CD14-positive monocyte (primary cell): ENCODE measurements at places on chromosomes 11 and 22.
A peak's percentile ranks its signal among the peaks of the same experiment; 100 is the strongest.

- no peak overlapping the region for H3K4me3 ChIP-seq
- DNase-seq, result no peak
- no peaks in the 10 kb centered on the region for H3K27me3 ChIP-seq
- no peak overlapping the region for H3K27ac ChIP-seq
Observed at GRCh38 chr22:48382197-48382596, 1445.5 kb downstream of the BRD1 start.

DNA sequence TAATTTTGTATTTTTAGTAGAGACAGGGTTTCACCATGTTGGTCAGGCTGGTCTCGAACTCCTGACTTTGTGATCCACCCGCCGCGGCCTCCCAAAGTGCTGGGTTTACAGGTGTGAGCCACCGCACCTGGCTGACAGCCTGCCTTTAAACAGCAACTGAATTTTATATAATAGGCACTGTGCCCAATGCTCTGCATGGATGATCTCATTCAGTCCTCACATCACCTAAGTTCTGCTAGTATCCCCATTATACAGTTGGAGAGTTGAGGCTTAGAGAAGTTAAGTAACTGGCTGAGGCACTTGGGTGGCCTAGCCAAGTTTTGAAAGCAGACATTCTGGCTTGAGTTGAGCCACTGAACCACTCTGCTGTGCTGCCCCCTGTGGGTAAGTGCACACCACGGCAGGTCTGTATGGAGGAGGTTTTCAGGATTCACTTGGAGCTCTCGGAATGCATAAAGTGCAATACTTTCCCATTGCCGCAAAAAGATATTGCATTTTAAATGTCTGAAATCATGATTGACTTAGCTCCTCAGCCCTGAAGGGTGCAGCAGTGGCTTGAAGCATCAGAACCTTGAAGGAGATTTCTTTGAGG, 112.4 kb downstream of the LDLRAD3 start:
- H3K27ac ChIP-seq, result no peak overlapping the region
- H3K27me3 ChIP-seq, result no peaks in the 10 kb centered on the region
- no peak overlapping the region for H3K4me3 ChIP-seq
- no peaks in the 10 kb centered on the region for H3K36me3 ChIP-seq
- peaks cover 14% of the 10 kb centered on the region for H3K4me1 ChIP-seq

- H3K27ac ChIP-seq, result no peak overlapping the region
- H3K27me3 ChIP-seq, result no peaks in the 10 kb centered on the region
- no peaks in the 10 kb centered on the region for H3K36me3 ChIP-seq
Observed at GRCh38 chr22:37037669-37038068, 13.9 kb upstream of the KCTD17 start.

- H3K4me3 ChIP-seq, result no peak overlapping the region
- H3K27ac ChIP-seq, result no peak overlapping the region
- no peak for DNase-seq
Observed at GRCh38 chr22:27406389-27406861, 395.1 kb downstream of the MN1 start.

GRCh38 chr11:70191495-70192140, 11.5 kb upstream of the FADD start:
- H3K4me1 ChIP-seq, result no peaks in the 10 kb centered on the region
- H3K27ac ChIP-seq, result no peak overlapping the region
- DNase-seq, result peak; percentile 33

GRCh38 chr11:17633279-17633986, 85.9 kb upstream of the MYOD1 start:
- DNase-seq, result no peak
- H3K27ac ChIP-seq, result no peak overlapping the region
- no peak overlapping the region for H3K4me3 ChIP-seq
- H3K36me3 ChIP-seq, result no peaks in the 10 kb centered on the region
- no peaks in the 10 kb centered on the region for H3K4me1 ChIP-seq

DNA sequence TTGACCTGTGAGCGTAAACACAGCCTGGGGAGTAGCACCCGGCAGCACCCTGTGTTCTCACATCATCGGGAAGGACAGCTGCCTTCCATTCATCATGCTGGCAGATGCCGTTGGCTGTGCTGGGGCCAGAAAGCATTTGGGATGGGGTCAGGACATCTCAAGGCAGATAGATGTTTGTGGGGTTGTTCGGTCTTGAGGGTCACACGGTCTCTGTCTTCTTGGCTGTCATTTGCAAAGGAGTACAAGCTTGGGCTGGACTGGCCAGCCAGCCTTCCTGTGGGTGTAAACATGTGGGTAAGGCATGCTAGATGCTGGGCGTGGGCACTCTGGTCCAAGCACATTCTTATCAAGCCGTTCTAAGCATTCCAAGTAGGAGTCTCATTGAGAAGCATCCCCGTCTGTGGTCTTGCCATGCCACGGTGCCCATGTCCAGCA, 81.4 kb downstream of the TBC1D22A start:
- H3K27ac ChIP-seq, result no peak overlapping the region
- H3K27me3 ChIP-seq, result no peaks in the 10 kb centered on the region
- H3K4me3 ChIP-seq, result no peak overlapping the region
- no peaks in the 10 kb centered on the region for H3K4me1 ChIP-seq
- no peak for DNase-seq

GRCh38 chr11:77611921-77612320, 22.2 kb downstream of the AQP11 start:
- H3K4me1 ChIP-seq, result no peaks in the 10 kb centered on the region
- H3K27ac ChIP-seq, result no peak overlapping the region
- no peak overlapping the region for H3K4me3 ChIP-seq
- no peak for DNase-seq
- peaks cover 99% of the 10 kb centered on the region for H3K36me3 ChIP-seq

- H3K4me3 ChIP-seq, result no peak overlapping the region
Observed at GRCh38 chr22:11307998-11308397, 4220.0 kb upstream of the OR11H1 start.

DNA sequence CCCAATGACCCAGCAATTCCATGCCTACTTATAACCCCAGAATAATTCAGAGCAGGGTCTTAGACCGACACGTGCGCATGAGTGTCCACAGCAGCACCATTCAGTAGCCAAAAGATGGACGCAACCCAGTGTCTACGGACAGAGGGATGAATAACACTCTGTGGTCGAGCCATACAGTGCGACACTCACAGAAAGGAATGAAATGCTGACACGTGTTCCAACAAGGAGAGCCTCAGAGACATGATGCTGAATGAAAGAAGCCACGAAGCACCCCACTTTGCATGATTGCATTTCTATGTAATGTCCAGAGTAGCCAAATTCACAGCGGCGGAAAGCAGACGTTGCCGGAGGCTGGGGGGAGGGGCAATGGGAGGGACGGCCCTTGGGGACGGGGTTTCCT, 134.4 kb downstream of the CTTN start:
- no peaks in the 10 kb centered on the region for H3K27me3 ChIP-seq
- no peak overlapping the region for H3K27ac ChIP-seq
- no peak overlapping the region for H3K4me3 ChIP-seq

DNA sequence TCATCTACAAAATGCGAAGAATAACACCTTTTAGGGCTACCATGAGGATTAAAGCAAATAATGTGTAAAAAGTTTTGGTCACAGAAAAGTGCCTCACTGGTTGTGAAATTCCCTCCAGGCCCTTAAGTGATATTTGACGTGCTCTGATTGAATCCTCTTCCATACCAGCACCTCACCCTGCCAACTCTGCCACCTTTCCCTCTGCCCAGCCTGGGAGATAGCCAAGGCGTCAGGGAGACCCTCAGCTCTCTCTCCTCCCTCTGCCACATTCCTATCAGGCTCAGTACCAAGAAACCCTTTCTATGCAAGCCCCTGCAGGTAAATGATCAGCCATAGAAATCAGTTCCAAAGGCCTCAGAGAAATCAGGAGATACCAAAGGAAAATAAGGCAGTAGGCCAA, 21.4 kb downstream of the PLEKHA7 start:
- H3K4me3 ChIP-seq, result no peak overlapping the region
- no peaks in the 10 kb centered on the region for H3K27me3 ChIP-seq
- no peaks in the 10 kb centered on the region for H3K4me1 ChIP-seq
- DNase-seq, result no peak

GRCh38 chr11:15055620-15056356, 17.6 kb upstream of the CALCB start:
- DNase-seq, result no peak
- no peaks in the 10 kb centered on the region for H3K4me1 ChIP-seq
- H3K36me3 ChIP-seq, result no peaks in the 10 kb centered on the region
- no peaks in the 10 kb centered on the region for H3K27me3 ChIP-seq
- H3K27ac ChIP-seq, result no peak overlapping the region

DNA sequence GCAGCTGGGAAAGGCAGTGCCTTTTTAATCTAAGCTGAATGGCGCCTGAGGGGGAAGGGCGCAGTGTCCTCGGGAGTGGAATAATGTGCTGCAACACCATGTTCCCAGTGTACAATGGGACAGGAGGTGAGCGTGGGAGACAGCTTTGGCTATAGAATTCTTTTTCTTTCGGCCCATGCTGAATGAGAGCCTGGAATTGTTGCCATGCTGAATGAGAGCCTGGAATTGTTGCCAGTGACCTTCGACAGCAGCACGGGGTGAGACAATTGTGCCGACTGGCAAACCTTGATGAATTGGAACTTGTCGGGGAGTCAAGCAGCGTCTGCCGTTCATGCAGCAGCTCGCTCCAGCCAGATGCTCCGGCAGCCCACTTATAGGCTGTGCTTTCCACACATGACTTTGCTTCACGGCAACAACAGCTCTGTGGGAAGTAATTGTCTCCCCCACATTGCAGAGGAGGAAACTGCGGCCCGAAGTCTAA, 141.4 kb upstream of the E2F8 start:
- H3K36me3 ChIP-seq, result no peaks in the 10 kb centered on the region
- H3K4me1 ChIP-seq, result no peaks in the 10 kb centered on the region
- peaks cover 2% of the 10 kb centered on the region for H3K27me3 ChIP-seq
- DNase-seq, result no peak
- no peak overlapping the region for H3K27ac ChIP-seq
- H3K4me3 ChIP-seq, result no peak overlapping the region

DNA sequence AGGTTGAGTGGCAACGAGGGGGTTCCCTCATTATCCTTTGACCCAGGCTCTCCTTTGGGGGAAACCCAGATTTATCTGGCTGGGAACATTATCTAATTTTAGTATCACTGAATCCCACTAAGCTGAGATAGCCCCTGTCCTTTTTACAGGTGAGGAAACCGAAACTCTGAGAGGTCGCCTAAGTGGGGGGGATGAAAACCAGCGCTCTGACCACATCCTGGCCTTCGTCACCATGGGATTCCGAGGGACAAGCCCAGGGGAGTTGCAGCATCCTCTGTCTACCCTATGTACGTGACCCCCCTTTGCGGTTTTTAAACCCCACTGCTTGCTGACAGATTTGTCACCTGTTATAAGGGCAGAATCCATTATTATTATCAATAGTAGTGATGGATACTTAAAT, 61.0 kb downstream of the ISX start:
- H3K27me3 ChIP-seq, result no peaks in the 10 kb centered on the region
- no peaks in the 10 kb centered on the region for H3K36me3 ChIP-seq
- DNase-seq, result no peak
- no peak overlapping the region for H3K4me3 ChIP-seq

- DNase-seq, result peak; percentile 3
- H3K4me1 ChIP-seq, result no peaks in the 10 kb centered on the region
- no peak overlapping the region for H3K4me3 ChIP-seq
- peaks cover 2% of the 10 kb centered on the region for H3K36me3 ChIP-seq
- H3K27me3 ChIP-seq, result no peaks in the 10 kb centered on the region
- no peak overlapping the region for H3K27ac ChIP-seq
Observed at GRCh38 chr22:19974268-19974861, 32.7 kb upstream of the TXNRD2 start.

GRCh38 chr11:134360050-134360835, 28.5 kb downstream of the GLB1L2 start:
- no peaks in the 10 kb centered on the region for H3K4me1 ChIP-seq
- DNase-seq, result peak; percentile 26
- H3K27me3 ChIP-seq, result no peaks in the 10 kb centered on the region
- H3K27ac ChIP-seq, result no peak overlapping the region

DNA sequence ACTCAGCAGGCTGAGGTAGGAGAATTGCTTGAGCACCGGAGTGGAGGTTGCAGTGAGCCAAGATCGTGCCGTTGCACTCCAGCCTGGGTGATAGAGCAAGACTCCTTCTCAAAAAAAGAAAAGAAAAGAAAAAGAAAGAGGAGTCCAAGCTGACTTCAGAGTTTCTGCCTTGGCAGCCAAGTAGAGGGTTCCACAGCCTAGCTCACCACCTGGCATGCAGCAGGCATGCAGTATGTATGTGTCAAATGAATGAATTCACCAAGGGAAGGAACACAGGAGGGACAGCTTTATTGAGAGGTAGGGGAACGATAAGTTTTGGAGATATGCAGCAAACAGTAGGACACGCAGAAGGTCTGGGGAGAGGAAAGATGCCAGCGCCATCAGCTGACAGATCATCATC, 230.4 kb downstream of the BUD13 start:
- H3K4me3 ChIP-seq, result no peak overlapping the region
- no peaks in the 10 kb centered on the region for H3K36me3 ChIP-seq
- DNase-seq, result no peak
- H3K27me3 ChIP-seq, result no peaks in the 10 kb centered on the region
- no peak overlapping the region for H3K27ac ChIP-seq

DNA sequence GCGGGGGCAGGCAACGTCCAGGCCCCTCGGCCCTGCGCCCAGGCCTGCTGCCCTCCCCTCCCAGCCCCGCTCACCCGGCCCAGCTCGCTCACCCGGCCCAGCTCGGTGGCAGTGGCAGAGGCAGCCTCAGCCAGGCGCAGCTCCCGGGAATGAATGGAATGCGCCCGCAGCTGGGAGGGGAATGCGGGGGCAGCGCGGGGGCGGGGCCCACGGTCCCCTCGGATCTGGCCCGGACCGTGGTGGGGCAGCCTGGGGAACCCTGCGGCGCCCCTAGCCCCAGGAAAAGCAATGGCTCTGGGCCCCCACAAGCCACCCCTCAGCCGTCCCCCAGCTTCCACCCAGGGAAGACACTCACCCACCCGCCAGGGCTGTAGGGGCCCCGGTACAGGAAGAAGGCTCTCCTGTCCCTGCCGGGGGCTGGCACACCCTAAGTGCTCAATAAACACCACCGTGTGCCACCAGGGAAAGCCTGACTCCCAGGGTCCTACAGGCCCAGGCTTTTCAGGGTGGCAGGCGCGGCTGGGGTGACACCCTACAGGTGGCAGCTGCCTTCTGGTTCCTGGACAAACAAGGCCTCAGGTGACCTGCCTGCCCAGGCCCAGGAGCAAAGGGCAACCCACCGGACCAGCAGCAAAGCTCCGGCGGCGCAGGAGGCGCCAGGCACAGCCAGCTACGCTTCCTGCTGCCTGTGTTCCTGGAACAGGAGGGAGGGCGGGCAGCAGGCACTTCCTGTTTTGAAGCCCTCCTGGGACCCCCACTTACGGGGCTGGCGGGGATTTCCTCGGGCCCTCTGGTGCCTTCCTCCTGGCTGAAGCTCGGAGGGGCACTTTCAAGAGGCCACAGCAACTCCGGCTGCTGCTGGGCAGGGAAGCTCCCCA, 13.8 kb downstream of the PLXNB2 start:
- no peak for DNase-seq
- no peaks in the 10 kb centered on the region for H3K27me3 ChIP-seq
- H3K27ac ChIP-seq, result no peak overlapping the region
- peaks cover 38% of the 10 kb centered on the region for H3K4me1 ChIP-seq

DNA sequence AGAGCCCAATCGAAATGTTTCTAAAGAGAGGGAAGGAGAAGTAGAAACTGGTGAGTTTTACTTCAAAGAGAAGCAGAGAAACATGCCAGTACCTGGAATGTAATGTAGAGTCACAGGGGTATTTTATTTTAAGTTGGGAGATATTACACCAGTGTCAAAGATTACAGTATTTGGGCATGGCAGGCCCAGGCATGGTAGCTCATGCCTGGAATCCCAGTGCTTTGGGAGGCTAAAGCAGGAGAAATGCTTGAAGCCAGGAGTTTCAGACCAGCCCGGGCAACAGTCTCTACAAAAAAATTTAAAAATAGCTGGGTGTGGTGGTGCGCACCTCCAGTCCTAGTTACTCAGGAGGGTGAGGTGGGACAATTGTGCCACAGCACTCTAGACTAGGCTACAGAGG, 2.7 kb downstream of the SYCE3 start:
- no peak for DNase-seq
- no peaks in the 10 kb centered on the region for H3K27me3 ChIP-seq
- no peaks in the 10 kb centered on the region for H3K36me3 ChIP-seq
- H3K4me3 ChIP-seq, result no peak overlapping the region
- peaks cover 13% of the 10 kb centered on the region for H3K4me1 ChIP-seq
